Suprapubic skin (tissue), 4 donors: ENCODE measurements at places on chromosomes 5 and 9.

DNA sequence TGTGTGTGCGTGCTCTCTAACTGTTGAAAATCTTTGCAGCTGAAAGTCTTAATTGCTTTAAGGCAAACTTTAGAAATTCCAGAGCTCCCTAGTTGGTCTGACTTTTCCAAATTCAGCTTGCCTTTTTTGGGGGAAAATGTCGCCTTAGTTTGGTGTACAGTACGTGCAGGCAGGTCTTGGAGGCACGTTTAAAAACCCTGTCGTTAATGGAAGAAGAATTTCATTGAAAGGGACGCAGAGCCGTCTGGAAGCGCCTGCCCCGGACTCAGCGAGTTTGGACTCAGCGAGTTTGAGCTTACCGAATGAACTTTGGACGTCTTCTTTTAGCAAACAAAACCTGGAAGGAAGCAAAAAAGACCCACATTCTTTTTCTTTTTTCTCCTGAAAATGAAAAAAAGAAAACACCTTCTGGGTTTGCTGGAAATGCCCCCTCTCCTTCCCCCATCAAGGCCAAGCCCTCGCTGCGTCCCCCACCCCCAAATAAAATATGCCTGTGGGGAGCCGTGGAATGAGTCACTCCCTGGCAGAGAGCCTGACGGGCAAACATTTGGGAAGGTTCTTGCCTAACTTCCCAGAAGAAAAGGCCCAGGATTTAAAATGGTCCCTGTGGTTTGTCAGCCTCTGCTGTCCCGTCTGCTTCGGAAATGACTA is 1.5 kb downstream of the NEK6 start:
- no peaks in the 10 kb centered on the region for H3K36me3 ChIP-seq
- H3K4me1 ChIP-seq = peaks cover 56% of the 10 kb centered on the region
- peak overlapping the region; percentile 91 for H3K27ac ChIP-seq
- H3K27me3 ChIP-seq = no peaks in the 10 kb centered on the region

DNA sequence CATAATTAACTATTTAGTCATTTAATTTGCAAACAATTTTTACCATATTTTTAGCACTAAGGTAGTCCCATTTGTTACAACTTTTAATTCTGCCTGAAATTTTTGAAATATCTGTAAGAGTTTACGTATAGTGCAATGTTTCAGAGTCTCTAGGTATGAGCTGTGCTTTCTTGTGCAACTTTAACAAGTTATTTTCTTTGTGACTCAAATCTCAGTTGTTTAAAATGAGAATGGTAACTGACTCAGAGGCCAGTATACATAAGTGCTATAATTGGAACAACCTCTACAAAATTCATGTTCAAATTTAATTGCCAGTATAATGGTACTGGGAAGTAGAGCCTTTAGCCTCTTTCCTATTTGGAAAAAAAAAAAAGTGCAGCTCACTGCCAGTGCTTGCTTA is 14.2 kb upstream of the ZNF883 start:
- no peaks in the 10 kb centered on the region for H3K27me3 ChIP-seq
- H3K4me1 ChIP-seq = no peaks in the 10 kb centered on the region
- no peak overlapping the region for H3K4me3 ChIP-seq
- no peaks in the 10 kb centered on the region for H3K36me3 ChIP-seq

DNA sequence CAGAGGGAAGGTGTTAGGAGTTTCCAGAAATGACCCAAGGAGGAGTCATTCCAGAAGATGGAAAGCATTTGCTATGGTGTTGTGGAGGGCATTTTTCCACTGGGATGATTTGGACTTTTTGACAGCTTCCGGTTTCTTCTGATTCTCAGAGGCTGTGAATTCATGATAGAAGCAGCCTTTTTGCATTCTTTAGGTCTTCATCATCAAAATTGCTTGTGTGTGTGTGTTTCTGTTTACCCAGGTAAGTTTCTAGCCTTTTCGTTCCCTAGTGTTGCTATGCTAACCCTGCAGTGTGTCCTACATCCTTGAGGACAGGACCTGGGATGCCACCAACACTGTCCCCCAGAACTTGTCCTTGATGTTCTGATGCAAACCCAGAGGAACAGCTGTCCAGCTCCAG is 19.6 kb downstream of the IRX1 start:
- no peak overlapping the region for H3K27ac ChIP-seq
- DNase-seq = no peak
- H3K27me3 ChIP-seq = no peaks in the 10 kb centered on the region
- H3K4me1 ChIP-seq = peaks cover 4% of the 10 kb centered on the region
- H3K36me3 ChIP-seq = no peaks in the 10 kb centered on the region

- H3K36me3 ChIP-seq = no peaks in the 10 kb centered on the region
- no peak overlapping the region for H3K4me3 ChIP-seq
- no peak for DNase-seq
- no peak overlapping the region for H3K27ac ChIP-seq
- H3K4me1 ChIP-seq = no peaks in the 10 kb centered on the region
- H3K27me3 ChIP-seq = no peaks in the 10 kb centered on the region
These were observed 93.1 kb upstream of the FTMT start for GRCh38 chr5:121758615-121759014.

GRCh38 chr9:98730871-98731270 is 22.1 kb upstream of the GABBR2 start:
- H3K36me3 ChIP-seq = peaks cover 12% of the 10 kb centered on the region
- H3K4me3 ChIP-seq = no peak overlapping the region
- no peaks in the 10 kb centered on the region for H3K4me1 ChIP-seq
- no peaks in the 10 kb centered on the region for H3K27me3 ChIP-seq

DNA sequence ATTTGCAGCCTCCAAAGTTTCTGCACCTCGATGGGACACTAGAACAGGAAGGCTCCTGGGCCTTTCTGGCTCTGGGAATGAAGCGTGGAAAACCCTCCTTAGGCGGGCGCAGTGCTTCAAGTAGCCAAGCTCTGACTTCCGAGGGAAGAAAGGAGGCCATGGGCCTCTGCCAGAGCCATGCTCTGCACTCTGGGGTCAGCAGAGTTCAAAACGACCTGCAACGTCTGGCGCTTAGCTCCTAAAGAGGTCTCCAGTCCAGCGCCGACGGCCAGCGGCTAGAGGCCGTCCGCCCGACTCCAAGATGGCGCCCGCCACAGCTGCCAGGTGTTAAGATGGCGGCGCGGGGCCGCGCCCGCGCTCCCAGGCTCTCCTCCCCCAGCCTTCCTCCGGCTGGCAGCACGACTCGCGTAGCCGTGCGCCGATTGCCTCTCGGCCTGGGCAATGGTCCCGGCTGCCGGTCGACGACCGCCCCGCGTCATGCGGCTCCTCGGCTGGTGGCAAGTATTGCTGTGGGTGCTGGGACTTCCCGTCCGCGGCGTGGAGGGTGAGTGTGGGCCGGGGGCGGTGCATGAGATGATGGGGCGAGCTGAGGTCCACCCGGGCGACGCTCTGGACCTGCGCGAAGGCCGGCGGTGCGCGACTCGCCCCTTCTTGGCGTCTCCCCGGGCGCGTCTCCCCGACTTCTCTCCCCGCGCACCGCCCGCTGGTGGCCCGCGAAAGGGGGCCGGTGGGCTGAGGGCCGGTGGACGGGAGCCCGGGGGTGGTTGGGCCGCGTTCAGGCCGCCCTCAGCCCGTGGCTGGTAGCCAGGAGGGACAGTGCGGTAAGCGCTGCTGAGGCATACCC is at the start of gene TXNDC15:
Gene TXNDC15, plus strand, starts transcription at position 385 of the 844 bp plus-strand sequence. Its CDS starts 57 bp downstream, at position 442.
- no peaks in the 10 kb centered on the region for H3K27me3 ChIP-seq
- no peaks in the 10 kb centered on the region for H3K36me3 ChIP-seq
- peak within 1 kb of the TSS; percentile 96 for H3K4me3 ChIP-seq

DNA sequence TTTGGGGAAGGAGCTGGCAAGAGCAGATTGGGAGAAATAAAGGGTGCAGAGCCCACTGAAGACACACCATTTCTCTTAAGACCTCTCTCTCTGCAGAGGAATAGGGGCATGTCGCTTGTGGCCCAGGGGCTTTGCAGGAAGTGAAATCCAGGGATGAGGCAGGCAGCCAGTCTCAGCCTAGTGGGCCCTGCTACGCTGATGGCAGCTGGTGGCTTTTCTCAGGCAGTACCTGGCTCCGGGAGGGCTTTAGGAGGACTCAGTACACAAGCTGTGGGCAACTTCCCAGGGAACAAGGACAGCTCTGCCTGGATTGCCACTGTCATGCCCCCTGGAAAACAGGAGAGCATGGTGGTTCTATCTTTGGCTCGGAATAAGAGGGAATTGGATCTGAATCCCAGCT is 76.2 kb upstream of the NEURL1B start:
- H3K27me3 ChIP-seq = no peaks in the 10 kb centered on the region
- H3K36me3 ChIP-seq = no peaks in the 10 kb centered on the region
- H3K27ac ChIP-seq = peak overlapping the region; percentile 48
